Transverse colon (tissue), 4 donors: ENCODE measurements at places on chromosomes 2 and 18. TPM values are rescaled to one million over a fixed set of nuclear protein-coding genes. Genes with fewer than 3 reads are reported as not detected.

- no peak for DNase-seq
These were observed 10.7 kb upstream of the FAHD2A start for GRCh38 chr2:95391641-95392310.

DNA sequence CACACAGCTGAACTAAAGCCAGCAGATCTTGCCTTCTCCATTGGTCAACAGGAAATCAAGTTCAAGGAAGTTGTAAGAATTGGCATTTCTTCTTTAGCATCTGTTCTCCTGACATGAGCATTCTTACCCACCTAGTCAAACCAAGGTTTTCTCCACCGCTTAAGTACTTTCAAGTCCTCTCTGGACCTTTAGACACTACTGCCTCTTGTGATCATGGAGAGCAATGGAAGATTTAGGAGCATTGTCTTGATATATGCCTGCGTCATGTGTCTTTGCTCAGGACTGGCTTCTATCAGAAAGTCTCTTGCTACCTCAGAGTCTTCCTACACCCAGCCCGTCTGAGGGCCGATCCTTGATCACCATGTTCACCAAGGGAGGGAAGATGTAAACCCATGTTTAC is 262.2 kb downstream of the PHLPP1 start:
- DNase-seq, result no peak

- no peak for DNase-seq
These were observed 316.4 kb downstream of the AGAP1 start for GRCh38 chr2:235810252-235810651.

DNA sequence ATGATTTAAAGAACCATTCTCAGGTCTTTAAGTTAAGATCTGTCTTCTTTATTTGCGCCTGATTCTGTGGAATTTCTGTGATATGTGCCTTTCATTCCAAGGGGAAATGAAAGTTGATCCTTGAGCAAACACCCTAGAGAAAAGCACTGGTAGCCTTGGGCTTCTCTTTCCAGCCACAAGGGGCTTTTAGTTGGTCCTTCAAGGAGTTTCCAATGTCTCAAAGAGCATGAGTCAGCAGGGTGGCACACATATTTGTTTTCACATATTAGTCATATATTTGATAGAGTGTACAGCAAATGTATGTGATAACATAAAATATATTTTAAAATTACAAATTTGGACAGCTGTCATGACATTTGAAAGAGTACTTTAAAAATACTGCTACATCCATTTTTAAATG is 339.5 kb downstream of the TXNL1 start:
- no peak for DNase-seq

- no peak for DNase-seq
These were observed 82.9 kb downstream of the DAPL1 start for GRCh38 chr2:158878003-158878402.

- peak; percentile 22 for DNase-seq
These were observed 87.2 kb downstream of the LONRF2 start for GRCh38 chr2:100235098-100235497.

- peak; percentile 17 for DNase-seq
These were observed at the start of gene KCNE4 for GRCh38 chr2:223051693-223052289. Gene KCNE4, plus strand, starts transcription at chr2:223052190. Its CDS starts 641 bp downstream, at chr2:223052831.

DNA sequence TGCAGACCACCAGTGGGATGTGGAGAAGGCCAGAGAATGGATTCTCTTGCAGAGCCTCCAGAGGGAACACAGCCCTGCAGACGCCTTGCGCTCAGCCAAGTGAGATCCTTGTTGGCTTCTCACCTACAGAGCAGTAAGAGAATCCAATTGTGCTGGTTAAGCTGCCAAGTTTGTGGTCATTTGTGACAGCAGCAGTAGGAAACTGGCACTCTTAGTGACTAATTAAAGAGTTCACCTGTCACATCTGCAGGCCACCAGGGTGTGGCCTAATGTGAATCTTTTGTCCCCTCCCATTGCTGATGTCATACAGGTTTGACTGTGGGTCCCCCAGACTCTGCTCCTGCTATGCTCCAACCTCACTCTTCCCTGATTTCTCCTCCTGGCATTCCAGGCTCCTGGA is 235.9 kb downstream of the TFCP2L1 start:
- no peak for DNase-seq

- no peak for DNase-seq
These were observed 1411.6 kb upstream of the CDH2 start for GRCh38 chr18:29588446-29589100.

DNA sequence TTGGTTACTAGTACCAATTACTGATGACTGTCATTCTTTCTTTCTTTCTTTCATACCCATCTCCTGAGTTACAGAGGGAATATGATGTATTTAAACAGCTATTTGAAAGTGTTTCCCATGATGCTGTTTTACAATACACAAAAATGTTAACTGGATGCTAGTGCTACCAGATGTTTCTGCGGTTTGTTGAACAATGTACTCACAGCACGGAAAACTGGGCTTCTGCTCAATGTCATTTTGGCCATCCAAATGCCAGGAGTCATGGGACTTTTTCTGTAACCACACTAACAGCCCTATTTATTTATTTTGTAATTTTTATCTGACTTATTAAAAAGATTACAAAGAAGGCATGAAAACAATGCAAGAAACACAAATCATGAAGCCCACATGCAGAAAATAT is 313.8 kb downstream of the RIT2 start:
- no peak for DNase-seq

ALPI gene
- 35.8 TPM for total RNA-seq

OXER1 gene
- total RNA-seq, result 4.9 TPM

STAT4 gene
- 9.1 TPM for total RNA-seq

REV1 gene
- 46.7 TPM for total RNA-seq

OTOS gene
- total RNA-seq, result not detected
